A172 (cell line): ENCODE measurements at places on chromosomes 5 and 9. TPM values are rescaled to one million over a fixed set of nuclear protein-coding genes. Genes with fewer than 3 reads are reported as not detected.

DNA sequence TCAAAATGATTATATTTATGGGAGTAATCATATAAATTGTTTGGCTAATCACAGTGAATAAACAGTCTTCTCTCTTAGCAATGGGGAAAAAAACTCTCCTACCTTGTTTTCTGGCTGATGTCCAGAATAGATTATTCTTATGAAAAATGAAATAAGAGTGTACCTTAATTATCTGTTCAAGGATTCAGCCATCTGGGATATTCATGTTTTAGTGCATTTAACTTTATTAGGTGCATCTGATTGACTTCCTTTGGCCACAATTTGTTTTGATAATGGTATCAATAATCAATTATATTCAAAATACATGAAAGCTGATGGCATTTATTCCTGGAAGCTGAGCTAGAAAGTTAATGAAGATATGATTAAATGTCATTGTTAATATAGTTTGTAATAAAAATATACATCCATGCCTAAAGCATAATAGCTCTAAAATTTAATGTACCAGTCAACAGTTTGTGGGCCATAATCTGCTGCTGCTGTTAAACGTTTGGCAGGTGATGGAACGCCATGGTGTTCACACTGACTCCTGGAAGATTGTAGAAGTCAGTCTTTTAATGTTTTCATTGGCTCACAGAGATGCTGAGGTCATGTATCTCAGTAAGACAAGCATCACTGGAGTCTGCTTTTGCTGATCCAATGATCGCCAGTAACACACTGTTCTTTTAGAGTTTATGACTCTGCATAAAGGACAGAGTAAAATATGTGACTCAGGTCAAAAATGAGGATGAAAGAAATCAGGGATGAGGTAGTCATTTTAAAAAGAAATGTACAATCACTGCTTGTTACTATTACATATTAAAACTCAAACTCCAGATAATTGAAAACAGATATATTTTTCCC, 105.8 kb downstream of the ISL1 start:
- no peak for DNase-seq

GRCh38 chr5:180411948-180412347, 58.8 kb upstream of the GFPT2 start:
- no peak for DNase-seq

- no peak for DNase-seq
Measured at GRCh38 chr9:31608881-31609280, 775.6 kb upstream of the ACO1 start.

- DNase-seq = peak; percentile 55
Measured at GRCh38 chr9:122498883-122499288, 11.7 kb upstream of the OR1J2 start.

DNA sequence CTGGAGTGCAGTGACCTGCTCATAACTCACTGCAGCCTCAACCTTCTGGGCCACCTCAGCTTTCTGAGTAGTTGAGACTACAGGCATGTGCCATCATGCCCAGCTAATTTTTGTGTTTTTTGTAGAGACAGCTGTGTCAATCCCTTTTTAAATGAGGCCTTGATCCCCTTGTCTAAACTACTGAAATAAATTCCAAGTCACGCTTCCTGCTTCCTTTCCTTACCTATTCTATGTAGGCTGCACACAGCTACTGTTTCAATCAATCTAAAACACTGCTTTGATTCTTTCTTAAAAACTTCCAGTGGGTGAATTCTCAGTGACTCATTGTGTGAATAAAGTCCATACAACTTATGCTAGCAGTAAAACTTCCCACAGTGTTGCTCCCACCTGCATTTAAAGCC, 2.9 kb upstream of the C7 start:
- DNase-seq = peak; percentile 5

- DNase-seq = no peak
Measured at GRCh38 chr9:98342098-98342819, 86.8 kb upstream of the TBC1D2 start.

- no peak for DNase-seq
Measured at GRCh38 chr5:118233606-118234005, 754.7 kb downstream of the DTWD2 start.

- no peak for DNase-seq
Measured at GRCh38 chr5:112895682-112896081, 26.3 kb downstream of the REEP5 start.

GRCh38 chr5:113390224-113390623, 44.6 kb downstream of the TSSK1B start:
- DNase-seq = no peak

DNA sequence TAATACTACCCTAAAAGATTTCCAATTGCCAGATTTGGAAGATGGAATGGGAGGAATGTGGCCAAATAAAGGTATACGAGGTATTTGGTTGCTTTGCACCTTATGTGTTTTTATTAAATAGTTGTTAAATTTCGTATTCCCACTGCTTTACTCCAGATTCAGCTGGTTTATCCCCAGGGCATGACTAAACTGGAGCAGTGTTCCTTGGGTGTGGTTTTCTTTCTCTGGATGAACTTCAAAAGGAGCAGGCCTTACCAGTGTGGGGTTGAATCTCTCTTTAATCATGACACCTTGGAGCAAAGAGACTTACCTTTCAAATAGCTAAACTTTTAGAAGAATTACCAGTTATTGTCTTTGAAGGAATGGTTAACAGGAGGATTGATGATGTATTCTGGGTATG, 121.7 kb upstream of the BNC2 start:
- DNase-seq = no peak

DNA sequence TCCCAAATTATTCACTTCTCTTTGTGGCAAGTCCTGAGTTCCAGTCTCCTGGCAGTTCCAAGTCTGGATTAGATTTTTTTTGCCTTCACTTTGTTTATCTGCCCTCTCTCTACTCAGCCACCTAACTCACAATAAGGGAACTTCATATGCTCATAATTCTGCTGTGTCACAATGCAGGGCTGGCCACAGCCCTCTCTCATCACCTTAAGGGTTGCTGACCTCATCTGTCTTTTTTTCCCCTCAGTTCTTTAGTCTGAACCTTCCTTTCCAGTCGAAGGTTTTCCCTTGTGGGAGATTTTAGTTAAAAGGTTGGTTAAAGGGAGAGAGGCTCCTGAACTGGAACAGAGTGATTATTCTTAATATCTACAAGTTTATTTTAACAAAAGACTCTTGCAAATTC, 4.1 kb downstream of the BAG1 start:
- no peak for DNase-seq

GRCh38 chr9:126692041-126692758, 78.5 kb downstream of the LMX1B start:
- DNase-seq = no peak

DNA sequence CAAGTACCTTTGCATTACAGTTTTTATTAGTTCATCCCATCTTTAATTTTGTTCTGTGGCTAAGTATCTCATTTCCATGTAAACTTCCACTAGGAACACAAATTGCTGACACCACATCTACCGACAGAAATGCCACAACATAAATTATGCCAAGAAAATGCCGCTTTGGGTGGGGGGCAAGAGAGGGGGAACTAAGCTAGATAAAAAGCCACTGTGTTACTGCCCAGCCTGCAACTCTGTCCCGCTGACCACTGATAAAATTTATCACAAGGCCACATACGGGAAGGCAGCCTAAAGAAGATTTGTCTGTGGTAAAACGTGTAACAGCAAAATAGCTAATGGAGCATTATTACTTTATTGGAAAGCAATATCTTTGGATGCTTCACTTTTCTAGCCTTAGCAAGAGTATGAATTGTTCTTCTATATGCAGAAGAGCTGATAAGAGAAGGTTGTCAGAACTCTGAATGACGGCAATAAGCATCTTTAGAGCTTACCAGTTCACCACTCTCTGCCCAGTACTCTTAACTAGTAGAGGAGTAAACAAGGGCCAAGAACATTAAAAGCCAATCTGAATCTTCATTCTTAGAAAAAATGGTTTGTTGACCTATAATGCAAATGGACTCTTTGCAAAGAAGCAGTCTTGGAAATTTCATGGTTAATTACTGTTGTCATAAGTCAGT, 172.2 kb upstream of the MEF2C start:
- DNase-seq = no peak

The MORN5 gene
- total RNA-seq = not detected in 2 replicates

The SLC22A4 gene
- total RNA-seq = 4.9 and 5.8 TPM in 2 replicates

The DAB2 gene
- total RNA-seq = 38.5 and 46.1 TPM in 2 replicates

The F12 gene
- 5.6 and 11.3 TPM in 2 replicates for total RNA-seq

The SPINK5 gene
- 0.34 and 1.1 TPM in 2 replicates for total RNA-seq

The PCDHGB4 gene
- total RNA-seq = 0.07 TPM in 2 replicates

The GFI1B gene
- total RNA-seq = 0.19 and 0.47 TPM in 2 replicates
